ENCODE measurements at places on chromosomes 3 and 15.

- no peak for DNase-seq
Measured at GRCh38 chr3:9224490-9224889, 25.0 kb downstream of the SRGAP3 start.

DNA sequence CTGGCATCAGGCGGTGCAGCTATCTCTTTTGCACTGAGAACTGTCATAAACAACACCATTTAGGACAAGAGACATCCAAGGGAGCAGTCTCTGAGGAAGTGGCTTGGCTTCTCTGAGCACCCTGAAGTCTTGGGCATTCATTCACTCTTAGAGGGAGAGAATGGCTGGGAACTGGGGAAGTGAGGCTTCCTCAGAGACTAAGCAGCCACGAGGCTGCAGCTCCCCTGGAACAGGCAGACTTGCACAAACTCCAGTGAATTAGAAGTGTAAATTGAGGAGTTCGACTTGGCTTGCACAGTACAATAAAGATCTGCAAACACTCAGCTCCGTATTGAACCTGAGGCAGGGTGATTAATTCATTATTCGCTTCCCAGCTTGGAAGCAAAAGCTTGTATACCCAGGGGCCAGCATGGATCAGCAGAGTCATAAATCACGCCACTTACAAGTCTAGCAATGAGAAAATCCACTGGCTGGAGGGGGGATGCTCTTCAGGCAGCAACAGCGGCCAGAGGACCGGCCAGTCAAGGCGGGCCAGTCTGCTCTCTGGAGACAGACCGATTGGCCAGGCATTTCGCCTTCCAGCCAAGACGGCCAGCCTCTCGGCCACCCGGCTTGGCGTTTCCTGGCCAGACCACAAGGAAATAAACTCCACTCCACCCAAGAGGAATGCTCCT, 118.8 kb upstream of the ADPGK start:
- DNase-seq = no peak

GRCh38 chr15:43220991-43221403, at the start of gene EPB42:
Gene EPB42 (minus strand): TSS chr15:43221018. CDS start chr15:43220825, 193 bp downstream.
- DNase-seq = no peak

GRCh38 chr3:120495809-120496208, 45.0 kb upstream of the FSTL1 start:
- no peak for DNase-seq

- DNase-seq = no peak
Measured at GRCh38 chr15:99732751-99733267, 428 bp downstream of the LYSMD4 start.

- DNase-seq = no peak
Measured at GRCh38 chr3:58102390-58102750, 94.1 kb downstream of the FLNB start.

DNA sequence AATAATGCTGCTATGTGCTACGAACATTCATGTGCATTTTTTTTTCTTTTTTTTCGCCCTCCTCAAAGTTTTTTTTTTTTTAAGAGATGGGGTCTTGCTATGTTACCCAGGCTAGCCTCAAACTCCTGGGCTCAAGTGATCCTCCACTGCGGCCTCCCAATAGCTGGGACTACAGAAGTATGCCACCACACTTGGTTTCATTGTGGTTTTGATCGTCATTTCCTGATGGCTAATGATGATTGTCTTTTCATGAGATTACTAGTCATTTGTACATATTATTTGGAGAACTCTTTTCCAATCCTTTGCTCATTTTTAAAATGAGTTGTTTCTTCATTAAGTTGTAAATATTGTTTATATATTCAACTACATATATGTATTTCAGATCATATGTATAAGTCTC, 48.8 kb downstream of the FBXO22 start:
- DNase-seq = no peak

GRCh38 chr3:174598885-174599439, 260.2 kb upstream of the NAALADL2 start:
- DNase-seq = no peak

DNA sequence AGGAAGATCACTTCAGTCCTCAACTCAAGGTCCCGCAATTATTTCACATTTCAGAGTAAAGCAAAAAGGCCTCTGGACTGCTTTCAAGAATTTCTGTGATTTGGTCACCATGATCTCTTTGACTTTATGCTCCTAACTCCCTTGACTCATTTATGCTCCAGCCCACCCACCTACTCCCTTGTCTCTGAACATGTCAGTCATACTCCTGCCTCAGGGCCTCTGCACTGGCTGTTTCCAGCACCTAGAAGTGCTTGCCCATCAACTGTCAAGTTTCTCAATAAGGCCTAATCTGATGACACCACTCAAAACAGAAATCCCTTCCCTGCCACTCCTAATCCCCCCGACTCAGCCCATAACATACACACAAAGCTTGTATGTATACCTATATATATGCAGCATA, 36.1 kb upstream of the CSPG5 start:
- DNase-seq = no peak

DNA sequence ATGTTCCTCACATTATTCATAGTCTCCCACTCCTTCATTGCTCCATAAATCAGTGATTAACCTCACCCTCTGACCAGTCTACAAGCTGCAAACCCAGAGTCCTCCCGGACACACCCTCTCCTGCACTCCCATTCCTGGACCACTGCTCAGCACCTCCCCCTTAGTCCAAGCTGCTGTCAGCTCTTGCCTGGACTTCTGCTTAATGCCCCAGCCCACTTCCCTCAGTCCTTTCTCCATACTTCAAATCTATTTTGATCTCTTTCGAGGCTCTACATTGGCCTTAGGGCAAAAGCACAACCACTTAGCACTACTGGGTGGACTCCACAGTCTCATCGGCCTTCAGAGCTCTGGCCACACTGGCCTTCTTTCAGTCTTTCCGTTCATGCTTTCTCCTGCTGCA, 79.4 kb upstream of the FAM98B start:
- no peak for DNase-seq

GRCh38 chr15:67433495-67434099, 87.3 kb upstream of the C15orf61 start:
- DNase-seq = no peak

GRCh38 chr3:62839748-62840147, 35.5 kb downstream of the CADPS start:
- DNase-seq = no peak

GRCh38 chr15:71654042-71654719, 156.2 kb upstream of the NR2E3 start:
- DNase-seq = no peak

DNA sequence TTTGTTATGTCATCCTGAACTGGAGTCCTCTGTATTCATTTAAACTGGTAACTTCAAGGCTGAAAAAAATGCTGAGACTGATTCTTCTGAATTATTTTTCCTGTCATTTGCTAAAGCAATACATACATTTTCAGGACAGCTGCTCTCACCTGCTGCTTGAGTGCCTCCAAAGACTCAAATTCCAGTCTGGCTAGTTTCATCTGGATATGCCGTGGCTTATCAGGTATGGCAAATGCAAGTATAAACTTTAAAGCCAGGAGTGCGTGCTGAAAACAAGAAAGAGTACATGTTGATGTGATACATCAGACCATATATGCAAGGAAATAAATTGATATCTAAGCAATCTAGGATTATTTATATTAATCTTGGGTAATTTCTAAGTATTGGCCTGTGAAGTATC, 146.1 kb downstream of the SNRK start:
- no peak for DNase-seq

- DNase-seq = no peak
Measured at GRCh38 chr3:191792580-191792979, 331.6 kb downstream of the PYDC2 start.

GRCh38 chr3:112740835-112741234, 99.9 kb upstream of the CCDC80 start:
- no peak for DNase-seq

- DNase-seq = no peak
Measured at GRCh38 chr3:27253831-27254230, 115.4 kb downstream of the NEK10 start.

DNA sequence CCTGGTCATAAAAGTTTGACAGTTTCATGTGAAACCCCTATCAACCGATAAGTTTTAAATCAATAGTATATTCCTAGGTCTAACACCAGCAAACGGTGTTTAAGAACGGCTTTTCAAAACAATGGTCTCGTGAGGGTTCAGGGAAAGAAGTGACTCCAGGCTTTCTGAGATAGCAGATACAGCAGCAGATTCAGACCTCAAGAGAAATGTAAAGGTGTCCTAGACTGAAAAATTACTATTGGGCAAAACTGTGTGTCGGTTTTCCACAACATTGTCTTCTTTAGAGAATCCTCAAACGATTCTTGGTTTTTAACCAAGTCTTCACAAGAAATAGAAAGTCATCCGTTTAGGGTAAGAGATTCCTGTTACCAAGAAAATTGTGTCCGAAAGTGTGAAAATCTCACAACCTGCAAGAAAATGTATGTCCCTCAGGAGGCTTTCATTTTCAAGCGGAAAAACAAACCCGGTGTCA, 1.2 kb downstream of the SETD2 start:
- no peak for DNase-seq

GRCh38 chr3:172379372-172379771, 68.9 kb downstream of the GHSR start:
- no peak for DNase-seq

DNA sequence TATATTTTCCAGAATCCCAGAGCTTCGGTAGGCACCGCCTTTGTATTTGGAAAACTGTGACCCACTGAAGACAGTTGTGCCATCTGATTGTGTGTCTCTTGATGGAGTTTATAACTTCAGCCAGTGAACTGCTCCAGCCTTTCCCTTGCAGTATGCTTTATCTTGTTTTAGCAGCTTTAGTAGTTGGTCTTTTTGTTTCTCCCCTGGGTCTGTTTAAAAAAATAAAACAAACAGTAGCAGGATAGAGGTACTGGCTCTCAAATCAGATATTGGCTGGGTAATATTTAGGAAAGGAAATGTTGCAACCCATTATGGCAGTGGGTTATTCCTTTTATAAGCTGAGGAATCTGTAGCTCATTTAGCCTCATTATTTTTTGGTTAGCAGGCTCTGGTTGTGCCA, 151.5 kb upstream of the BFSP2 start:
- DNase-seq = no peak

Measured in stimulated activated CD8-positive, alpha-beta memory T cell treated with anti-CD3 and anti-CD28 coated beads, Interleukin-12 subunit alpha, Interleukin-12 subunit beta, amount 100 ng/mL, for 1 hour (primary cell).